ENCODE measurements at places on chromosomes 2 and 18. TPM values are rescaled to one million over a fixed set of nuclear protein-coding genes. Genes with fewer than 3 reads are reported as not detected.

The MRPS5 gene
- total RNA-seq = 47.4 TPM

The RMDN2 gene
- 3.4 TPM for total RNA-seq

The LOXHD1 gene
- not detected for total RNA-seq

The GPR45 gene
- total RNA-seq = not detected

The G6PC2 gene
- not detected for total RNA-seq

The C2orf80 gene
- total RNA-seq = not detected

The TIMM21 gene
- 32.7 TPM for total RNA-seq

The TMEM178A gene
- total RNA-seq = 0.38 TPM

The RUFY4 gene
- total RNA-seq = not detected

The CCDC74B gene
- total RNA-seq = 21.1 TPM

The CHRNG gene
- total RNA-seq = not detected

The PLCD4 gene
- total RNA-seq = 3.0 TPM

The CTNNA2 gene
- not detected for total RNA-seq

The IL1R1 gene
- total RNA-seq = 0.21 TPM

The CACNB4 gene
- total RNA-seq = 0.11 TPM

The SPC25 gene
- total RNA-seq = 9.7 TPM

The VWC2L gene
- total RNA-seq = not detected

The FSIP2 gene
- 0.11 TPM for total RNA-seq

The DYSF gene
- 1.0 TPM for total RNA-seq

The EPB41L3 gene
- 5.2 TPM for total RNA-seq

The NCKAP5 gene
- total RNA-seq = 4.9 TPM

The TTC31 gene
- 57.6 TPM for total RNA-seq

The ZAP70 gene
- total RNA-seq = not detected

The GKN1 gene
- total RNA-seq = not detected

The RFX8 gene
- not detected for total RNA-seq

The RPRD1A gene
- 71.6 TPM for total RNA-seq

The C2orf66 gene
- 0.15 TPM for total RNA-seq

The OR6B2 gene
- total RNA-seq = not detected

The UGT1A3 gene
- not detected for total RNA-seq

The GREB1 gene
- 0.53 TPM for total RNA-seq

The ADI1 gene
- 45.1 TPM for total RNA-seq

The DES gene
- total RNA-seq = not detected

The IL18RAP gene
- not detected for total RNA-seq

The RASGRP3 gene
- total RNA-seq = 0.45 TPM

The ABI2 gene
- total RNA-seq = 44.7 TPM

The KCNG2 gene
- total RNA-seq = not detected

The DNER gene
- 0.98 TPM for total RNA-seq

The C1QL2 gene
- not detected for total RNA-seq

The SALL3 gene
- total RNA-seq = not detected

The TRAPPC12 gene
- 78.5 TPM for total RNA-seq

The KIF5C gene
- 4.7 TPM for total RNA-seq

All from A375 (cell line).